SJSA1 (cell line): ENCODE measurements at places on chromosomes 1 and 21.
A peak's percentile ranks its signal among the peaks of the same experiment; 100 is the strongest.

DNA sequence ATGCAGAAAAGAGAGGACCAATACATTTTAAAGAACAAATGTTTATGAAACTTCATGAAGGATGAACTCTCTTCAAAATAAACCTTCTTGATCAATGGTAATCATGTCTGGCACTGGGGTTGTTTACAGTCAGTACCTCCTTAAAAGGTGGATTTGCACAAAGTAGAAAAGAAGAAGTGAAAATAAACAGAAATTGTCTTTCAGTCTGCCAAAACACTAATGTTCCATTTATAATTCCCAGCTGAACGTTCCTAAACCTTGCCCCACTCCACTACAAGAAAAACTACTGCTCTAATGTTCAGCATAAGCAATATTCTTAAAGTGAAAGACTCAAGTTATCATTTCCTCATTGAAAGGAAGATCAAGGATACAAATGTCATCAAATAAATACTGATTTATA, 86.2 kb downstream of the EIF4G3 start:
- no peak for DNase-seq

DNA sequence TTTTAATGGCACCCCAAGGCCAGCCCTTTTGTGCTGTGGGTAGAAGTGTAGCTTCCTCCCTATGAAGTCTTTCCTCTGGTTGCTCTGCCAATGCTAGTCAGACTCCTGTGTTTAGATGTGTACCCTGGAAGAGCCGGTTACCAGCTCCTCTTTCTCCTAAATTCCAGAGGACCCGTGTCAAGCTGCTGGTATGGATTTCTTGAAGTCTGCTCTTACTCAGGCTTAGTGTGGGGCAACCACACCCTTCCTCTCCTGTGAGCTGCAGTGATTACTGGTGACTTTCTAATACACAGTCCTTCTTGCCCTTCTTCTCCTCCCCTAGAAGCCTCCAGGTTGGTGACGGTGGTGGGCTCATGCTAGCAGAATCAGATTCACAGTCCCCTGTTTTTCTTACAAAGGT, 74.1 kb upstream of the AKT3 start:
- DNase-seq = peak; percentile 81

DNA sequence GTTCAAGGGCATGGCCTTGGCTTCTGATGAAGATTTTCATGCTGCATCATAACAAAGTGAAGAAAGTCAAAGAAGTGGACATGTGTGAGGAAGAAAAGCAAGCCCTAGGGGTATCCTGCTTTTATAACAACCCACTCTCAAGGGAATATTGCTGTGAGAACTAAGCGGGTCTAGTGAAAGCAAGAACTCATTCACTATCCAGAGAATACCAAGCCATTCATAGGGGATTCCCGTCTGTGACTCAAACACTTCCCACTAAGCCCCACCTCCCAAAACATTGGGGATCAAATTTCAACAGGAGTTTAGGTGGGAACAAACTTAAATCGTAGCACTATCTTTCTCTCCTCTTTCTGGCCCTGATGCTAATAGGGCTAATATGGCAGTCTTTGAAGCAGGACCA, 98.5 kb upstream of the CTTNBP2NL start:
- DNase-seq = peak; percentile 21

GRCh38 chr1:164876398-164877116, 317.6 kb downstream of the PBX1 start:
- DNase-seq = no peak

- DNase-seq = no peak
Measured at GRCh38 chr1:76033800-76034475, 40.6 kb upstream of the ST6GALNAC3 start.

DNA sequence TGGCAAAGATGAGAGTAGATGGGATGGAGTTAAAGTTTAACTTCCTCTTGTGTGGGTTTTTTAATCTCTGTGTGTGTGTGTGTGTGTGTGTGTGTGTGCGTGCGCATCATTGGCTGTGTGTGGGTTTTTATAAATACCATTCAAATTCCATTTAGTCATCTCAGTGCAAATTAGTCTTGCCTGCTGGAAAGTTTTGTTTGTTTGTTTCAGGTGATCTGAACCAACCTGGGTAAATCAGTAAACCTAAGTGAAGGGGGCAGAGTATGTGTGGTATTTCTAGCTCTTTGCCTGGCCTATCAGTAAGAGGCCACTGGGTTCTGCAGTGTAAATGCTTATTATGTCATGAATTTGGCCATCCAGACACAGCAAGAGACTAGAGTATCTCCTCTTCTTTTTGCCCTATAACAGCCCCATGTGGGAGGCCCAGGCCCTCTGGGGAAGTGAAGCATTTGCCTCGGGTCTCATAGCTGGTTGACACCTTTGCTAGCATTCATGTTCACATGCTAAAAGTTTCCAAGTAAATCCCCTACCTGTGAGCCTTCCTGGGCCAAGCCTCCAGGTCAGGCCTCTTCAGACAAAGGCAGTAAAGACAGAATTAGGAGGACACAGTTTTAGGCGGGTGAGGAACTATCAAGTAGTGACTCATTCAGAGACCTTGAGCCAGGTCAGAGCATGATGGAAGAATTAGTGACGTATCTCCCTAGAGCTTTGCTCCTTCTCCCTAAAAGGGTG, 14.7 kb downstream of the INTS3 start:
- DNase-seq = no peak

- DNase-seq = no peak
Measured at GRCh38 chr1:85316321-85316720, 39.9 kb upstream of the BCL10 start.

GRCh38 chr1:109559995-109560394, 11.6 kb downstream of the GNAI3 start:
- DNase-seq = no peak

DNA sequence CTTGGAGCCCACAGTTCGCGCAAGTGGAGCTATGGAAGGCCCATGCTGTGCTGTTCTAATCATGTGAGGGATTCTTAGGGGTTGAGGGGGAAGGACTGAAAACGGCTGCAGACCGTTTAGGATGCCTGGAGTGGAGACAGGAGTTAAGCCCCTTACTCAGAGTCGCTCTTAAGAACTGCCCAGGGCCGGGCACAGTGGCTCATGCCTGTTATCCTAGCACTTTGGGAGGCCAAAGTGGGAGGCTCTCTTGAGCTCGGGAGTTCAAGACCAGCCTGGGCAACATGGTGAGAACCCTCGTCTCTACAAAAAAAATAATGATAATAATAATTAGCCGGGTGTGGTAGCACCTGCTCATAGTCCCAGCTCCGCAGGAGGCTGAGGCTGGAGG, 1.1 kb downstream of the ZNF672 start:
- no peak for DNase-seq

DNA sequence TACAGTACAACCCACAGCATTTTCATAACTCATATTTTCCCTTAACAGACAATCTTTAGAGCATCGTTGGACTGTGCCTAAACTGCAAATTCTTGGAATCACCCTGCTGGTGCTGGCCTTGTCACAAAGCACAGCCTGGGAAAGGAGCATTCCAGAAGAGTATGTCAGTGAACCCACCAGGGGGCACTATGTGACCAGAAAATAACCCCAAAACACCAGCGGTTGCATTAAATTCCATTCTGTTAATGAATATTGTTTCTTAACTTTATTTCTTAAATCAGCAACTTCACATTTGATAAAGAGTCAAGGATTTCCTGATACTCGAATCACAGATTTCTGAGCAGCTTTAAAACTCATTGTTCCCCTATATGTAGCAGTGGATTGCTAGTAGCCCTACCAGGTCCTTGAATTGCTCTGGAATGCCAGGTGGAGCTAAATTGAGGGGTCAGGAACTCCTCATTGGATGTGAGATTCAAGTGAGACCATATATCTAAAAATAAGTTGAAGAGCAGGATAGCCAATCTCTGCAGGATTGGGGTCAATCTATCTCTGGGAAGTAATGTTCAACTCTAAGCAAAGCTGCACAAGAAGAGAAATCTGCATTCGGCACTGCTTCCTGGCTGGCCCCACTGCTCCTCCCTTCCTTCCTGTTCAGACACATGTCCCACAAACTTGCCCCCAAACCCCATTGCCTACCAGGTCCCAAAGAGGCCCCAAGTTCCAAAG, 12.7 kb upstream of the RAB4A start:
- DNase-seq = peak; percentile 51

DNA sequence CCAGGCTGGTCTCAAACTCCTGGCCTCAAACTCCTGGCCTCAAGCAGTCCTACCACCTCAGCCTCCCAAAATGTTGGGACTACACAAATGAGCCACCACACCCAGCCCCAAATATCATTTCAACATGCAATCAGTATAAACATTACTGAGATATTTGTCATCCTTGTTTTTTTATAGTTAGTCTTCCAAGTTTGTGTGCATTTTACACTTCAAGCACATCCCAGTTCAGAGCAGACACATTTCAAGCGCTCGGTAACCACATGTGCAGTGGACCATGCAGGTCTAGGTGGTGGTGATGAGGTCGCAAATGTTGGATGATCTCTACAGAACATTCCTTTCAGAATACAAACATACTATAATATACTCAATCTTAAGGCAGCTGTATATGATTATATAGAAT, 23.8 kb upstream of the APP start:
- DNase-seq = no peak

- DNase-seq = no peak
Measured at GRCh38 chr1:32438136-32438535, 26.7 kb upstream of the ZBTB8B start.

DNA sequence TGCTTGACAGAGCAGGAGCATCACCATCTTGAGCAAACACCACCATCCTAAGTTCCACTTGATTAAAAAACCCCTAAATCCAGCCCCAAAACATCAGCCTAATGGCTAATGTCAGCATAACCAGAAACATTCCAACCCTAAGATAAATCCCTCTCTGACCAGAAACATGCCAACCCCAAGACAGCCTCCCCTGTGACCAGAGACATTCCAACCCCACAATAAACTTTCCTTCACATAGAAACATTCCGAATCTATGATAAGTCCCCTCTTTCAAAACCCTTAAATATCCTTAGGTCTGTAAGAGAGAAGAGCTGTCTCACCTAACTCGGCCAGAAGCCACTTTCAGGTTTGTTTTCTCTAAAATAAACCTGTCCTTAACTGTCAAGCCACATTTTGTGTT, 17.4 kb upstream of the SLC2A5 start:
- DNase-seq = no peak

DNA sequence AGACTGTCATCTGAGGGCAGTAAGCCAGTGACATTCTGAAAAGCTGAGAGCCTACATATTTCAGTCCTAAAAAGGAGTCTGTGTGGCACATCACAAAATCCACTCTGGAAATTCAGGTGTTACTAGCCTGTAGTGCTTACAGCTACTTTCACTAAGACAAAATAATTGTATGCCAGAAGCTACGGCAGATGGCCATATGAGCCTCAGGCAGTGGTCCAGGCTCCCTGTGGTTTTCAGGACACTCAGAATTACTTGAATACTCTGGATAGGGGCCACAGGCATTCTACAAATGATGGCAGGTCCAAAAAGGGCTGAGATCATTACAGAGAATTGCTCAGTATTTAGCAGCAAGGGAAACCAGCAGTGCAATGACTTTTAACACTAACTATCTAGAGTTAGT, 527.1 kb downstream of the MRPL39 start:
- DNase-seq = no peak

DNA sequence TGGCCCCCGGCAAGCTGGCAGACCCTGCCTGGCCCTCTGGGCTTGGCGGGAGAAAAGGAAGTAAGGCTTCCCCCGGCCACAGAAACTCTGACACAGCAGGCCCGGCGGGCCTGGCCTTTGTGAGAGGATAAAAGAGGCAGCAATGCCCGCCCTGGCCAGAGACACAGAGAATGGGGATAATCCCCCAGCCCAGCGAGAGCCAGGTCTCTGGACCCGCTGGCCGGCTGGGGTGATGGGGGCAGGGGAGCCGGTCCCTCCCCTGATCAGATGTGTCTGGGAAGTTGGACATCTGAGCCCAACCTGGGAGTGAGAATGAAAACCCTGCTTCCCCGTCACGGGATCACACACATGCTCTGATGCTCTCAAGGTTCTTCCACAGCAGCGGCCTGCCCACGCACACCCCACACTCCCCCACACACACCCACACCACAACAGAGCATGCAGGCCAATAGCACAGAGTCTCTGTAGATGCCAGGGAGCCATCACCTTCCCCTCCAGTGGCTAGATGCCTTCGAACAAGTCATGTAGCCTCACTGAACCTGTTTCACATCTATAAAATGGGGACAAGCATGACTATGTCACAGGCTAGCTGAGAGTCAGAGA, 4.2 kb downstream of the RSPO1 start:
- DNase-seq = no peak

- no peak for DNase-seq
Measured at GRCh38 chr1:106986603-106987002, 69.9 kb upstream of the PRMT6 start.

DNA sequence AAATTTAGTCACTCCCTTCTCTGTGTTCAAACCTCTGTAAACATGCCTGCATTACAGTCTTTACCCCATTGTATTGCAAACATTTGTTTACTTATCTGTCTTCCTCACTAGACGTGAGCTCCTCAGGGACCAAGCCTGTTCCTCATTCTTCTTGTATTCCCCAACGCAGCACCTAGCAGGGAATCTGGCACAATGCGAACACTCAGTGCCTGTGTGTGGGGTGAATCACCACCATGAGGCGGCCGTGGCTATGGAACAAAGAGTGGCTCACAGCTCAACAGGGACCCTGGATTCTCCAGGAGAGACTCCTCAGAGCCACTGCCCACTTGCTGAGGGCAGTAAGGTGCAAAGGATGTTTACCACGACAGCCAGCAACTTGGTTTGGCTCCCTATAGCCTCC, 95.9 kb downstream of the DDX20 start:
- no peak for DNase-seq
